ENCODE measurements at places on chromosomes 6 and 20.

GRCh38 chr20:35108921-35109320 is 16.3 kb upstream of the TRPC4AP start:
- DNase-seq: no peak

DNA sequence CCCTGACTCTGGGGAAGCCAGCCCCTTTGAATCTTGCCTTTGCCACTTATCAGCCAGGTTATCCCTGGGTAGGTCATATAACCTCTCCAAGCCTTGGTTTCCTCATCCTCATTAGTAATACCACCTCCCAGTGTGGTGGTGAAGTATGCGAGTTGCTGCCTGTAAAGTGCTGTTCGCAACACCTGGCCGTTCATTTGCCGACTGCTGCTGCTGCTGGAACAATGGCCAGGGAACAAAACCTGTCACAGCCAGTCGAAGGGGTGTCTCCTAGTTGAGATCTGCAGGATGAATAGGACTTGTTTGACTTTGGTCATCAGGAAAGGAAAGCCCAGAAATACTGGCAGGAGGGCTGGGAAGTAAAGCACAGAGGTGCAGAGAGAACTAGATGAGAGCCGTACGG is 6.1 kb downstream of the MANBAL start:
- DNase-seq: no peak

DNA sequence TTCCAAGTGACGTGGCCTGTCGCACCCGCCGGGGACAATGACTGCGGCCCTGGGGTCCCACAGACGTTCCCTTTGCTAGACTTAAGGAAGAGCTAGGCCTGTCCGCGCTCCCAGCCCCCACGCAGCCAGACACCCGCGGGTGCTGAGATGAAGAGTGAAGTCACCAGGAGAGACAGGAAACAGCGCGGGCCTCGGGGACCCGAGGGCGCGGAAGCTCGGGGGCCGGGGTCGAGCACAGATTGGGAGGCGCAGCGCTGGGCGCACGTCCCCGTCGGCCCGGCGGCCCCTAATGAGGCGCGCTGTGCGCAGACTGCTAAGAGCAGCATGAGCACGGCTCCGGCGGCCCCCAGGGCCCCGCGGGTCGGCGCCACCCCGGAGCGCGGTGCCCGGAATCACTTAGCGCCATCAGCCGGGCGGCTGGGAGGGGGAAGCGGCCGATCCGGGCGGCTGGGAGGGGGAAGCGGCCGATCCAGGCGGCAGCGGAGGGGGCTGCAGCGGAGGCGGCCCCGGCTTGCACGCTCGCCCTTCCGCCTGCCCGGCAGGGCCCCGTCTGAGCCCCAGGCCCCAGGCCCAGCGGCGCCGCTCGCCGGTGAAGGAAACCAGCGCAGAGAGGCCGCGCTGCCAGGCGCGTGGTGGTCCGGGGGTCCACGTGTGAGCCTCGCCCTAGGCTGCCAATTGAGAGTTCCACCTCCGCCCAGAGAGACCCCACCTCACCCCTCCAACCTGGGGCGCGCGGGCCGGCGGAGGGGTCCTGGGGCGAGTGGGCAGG is 8.3 kb upstream of the AVP start:
- peak; percentile 84 for DNase-seq

DNA sequence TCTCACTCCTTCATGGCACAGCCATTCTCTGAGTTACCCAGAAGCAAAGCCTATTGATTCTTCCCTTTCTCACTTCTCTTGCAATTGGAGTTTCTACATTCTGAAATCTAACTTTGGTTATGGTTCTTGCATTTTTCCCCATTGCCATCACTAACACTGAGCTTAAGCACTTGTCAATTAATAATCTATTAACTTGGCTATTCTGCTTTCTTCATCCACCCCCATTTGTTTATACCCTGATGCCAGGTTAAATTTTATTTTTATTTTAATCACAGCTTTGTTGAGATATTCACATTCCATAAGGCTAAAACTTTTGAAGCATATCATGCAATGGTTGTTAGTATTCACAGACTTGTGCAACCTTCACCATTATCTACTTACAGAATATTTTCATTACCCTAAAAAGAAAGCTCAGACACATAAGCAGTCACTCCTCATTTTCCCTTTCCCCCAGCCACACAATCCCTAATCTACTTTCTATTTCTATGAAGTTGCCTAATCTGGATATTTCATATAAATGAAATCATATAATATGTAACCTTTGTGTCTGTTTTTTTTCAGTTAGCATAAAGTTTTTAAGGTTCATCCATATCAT is 222.3 kb downstream of the UBE3D start:
- no peak for DNase-seq

DNA sequence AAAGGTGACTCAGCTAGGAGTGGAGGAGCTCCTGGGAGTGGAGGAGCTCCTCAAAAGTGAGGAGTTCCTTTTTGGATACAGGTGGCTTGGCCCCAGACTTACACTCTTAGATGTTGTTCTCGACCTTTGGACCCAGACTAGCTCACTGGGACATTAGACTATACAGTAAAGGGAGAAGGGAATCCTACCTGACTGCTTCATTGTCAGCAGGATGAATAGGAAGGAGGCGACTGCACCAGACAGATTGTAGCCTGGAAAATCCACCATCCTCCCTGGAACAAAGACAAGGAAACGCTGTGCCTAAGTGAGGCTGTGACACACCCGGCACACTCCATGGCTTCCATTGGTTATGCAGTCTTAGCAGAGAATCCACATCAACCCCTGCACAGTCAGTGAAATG is at the start of gene BTNL2:
Gene BTNL2 (minus strand): TSS at position 325 of the 400 bp plus-strand sequence. CDS start 58 bp downstream, at position 267.
- no peak for DNase-seq

GRCh38 chr20:3646651-3647050 is 16.5 kb downstream of the GFRA4 start:
- no peak for DNase-seq

- DNase-seq: no peak
Measured at GRCh38 chr6:136534268-136534667, 16.0 kb downstream of the MAP7 start.

DNA sequence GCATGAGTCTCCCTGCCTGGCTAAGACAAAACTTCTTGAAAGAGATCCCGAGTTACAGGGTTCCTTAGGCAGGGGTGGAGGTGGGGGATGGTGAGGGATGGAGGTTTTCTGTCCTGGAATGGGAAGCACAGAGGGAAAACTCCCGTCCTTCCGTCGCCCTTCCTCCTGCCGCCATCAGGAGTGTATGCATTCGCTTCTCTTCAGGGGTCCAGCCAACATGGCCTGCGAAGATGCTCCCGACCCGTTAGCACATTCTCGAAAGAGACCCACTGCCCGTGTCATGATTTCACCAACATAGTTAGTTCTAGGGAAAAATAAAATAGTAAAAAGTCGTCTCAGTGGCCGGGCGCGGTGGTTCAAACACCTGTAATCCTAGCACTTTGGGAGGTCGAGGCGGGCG is 37.1 kb downstream of the KIF25 start:
- no peak for DNase-seq

DNA sequence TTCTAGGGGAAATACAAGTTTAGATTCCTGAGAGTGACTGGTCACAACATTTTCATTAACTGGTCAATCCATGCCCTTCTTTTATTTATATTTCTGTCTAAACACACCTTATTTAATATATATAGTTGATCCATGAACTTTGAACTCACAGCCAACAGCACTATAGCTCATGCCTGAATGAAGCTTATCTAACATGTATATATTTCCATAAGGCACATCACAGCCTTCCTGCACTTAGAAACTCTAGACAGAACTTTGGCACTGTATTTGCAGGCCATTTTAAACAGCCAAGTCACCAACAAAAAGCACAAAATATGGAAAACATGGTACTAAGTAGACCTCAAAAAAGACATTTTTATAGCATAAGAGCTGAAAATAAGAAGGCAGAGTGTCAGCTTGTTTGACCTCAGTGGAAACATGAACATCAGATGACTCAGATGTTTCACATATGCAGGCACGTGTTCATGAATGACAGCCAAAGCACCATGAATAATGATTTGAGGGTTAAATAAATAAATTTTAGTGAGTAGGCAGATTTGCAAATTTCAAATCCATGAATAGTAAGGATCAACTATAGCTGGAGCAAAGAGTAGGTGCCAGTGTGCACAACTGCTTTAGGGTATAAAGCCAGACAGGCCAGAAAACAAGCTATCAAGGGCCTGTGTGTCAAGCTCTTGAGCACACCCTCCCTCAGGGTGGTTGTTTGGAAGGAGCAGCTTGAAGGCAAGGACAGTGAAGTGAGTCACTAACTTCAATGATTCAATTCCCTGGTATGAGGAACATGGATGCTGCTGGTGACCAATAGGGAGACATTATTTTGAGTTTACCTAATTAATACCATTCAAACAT is 88.9 kb upstream of the NT5E start:
- DNase-seq: no peak

DNA sequence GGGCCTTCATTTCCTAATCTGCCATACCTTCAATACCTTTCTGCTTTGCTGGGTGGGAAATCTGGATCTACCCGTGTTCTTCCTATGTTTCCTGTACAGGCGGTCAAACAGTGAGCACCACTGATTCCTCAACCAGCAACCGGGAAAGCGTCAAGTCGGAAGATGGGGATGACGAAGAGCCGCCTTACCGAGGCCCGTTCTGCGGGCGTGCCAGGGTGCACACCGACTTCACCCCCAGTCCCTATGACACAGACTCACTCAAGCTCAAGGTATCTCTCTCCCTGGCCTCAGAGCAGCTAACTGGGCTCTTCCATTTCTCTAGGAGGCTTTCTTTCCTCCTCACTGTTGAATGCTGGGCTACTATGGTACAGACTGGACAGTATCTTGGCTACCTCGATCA is 190.1 kb downstream of the SASH1 start:
- DNase-seq: no peak

- DNase-seq: peak; percentile 23
Measured at GRCh38 chr6:128259029-128259724, 261.2 kb downstream of the PTPRK start.

DNA sequence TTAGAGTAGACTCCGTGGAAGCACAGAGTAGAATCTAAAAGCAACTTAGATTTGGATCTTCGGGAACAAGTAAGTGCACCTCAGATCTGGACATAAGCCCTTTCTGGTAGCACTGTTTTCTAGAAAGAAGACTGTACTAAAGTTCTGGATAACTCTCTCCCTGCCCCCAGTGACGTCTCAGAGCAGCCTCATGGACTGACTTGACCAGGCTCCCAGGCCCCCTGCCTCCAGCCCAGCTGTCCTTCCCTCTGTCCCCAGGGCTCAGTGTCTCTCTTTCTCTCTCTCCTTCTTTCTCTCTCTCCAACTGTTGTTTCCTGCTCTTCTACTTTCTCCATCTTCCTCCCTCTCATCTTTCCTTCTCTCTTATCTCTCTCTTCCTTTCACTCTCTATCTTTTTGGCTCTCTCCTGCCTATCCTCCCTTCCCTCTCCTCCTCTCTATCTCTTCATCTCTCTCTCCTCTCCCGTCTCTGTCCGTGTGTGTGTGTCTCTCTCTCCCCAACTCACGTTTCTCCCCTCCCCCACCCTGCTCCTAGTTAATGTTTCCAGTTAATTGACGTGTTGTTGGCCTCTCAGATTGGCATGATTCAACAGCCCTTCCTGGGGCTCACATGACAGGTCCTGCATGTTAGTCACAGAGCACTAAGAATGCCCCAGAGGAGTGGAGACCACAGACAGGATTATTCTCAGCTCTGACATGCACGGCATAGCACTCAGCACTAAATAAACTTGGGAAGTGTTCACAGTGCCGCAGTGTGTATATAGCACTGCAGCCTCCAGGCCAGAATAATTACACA is 180.4 kb upstream of the FOXQ1 start:
- peak; percentile 78 for DNase-seq

DNA sequence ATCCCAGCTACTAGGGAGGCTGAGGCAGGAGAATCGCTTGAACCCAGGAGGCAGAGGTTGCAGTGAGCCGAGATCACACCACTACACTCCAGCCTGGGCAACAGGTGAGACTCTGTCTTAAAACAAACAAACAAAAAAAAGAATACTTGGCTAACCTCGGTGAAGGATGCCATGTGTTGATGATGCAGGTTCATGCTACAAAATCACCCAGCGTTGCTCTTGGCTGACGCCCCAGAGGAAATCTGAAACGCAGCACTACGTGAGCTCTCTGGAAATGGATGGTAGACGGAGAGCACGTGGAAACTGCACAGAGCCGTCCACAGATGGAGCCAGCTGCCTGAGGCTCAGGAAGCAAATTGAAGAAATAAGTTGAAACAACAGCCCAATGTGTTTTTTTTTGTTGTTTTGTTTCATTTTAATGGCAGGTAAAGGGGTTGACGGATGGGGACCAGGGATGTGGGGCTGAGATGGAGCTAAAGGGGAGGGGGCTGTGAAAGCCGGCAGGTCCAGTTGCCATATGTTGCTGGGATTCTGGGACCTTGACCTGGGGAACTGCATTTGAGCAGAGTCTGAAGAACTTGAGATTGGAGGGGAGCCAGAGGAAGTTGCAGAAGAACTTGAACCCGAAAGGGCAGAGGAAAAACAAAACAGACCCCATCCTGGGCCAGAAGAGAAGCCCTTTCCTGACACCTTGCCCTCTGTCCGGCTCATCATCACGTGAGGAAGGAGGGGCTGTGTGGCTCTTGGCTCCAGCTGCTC is 12.8 kb upstream of the MANBAL start:
- DNase-seq: peak; percentile 61

- no peak for DNase-seq
Measured at GRCh38 chr6:66628917-66629316, 921.9 kb upstream of the EYS start.

DNA sequence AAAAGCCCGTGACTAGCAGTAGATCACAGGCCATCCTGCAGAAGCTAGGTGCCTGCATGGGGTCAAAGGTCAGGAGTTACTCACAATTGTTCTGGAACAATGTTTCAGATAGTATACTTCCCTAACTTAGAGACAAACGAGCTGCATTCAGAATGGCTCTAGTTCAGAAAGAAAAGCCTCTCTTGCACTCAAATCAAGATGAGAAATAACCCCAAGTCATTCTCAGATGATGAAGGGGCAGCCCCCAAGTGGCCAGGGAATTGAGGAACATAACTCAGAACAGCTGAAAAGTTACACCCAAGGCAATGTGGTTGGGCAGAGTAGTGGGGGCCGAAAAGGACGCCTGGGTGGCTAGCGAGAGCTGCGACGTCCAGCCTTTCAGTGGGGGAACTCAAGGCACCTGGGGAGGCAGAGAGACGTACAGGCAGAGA is 27.8 kb downstream of the FYN start:
- DNase-seq: no peak

GRCh38 chr6:73566954-73567591 is 46.2 kb upstream of the EEF1A1 start:
- no peak for DNase-seq

GRCh38 chr6:21393441-21394165 is 199.9 kb upstream of the SOX4 start:
- DNase-seq: no peak
